ENCODE measurements at places on chromosomes 11 and 22. TPM values are rescaled to one million over a fixed set of nuclear protein-coding genes. Genes with fewer than 3 reads are reported as not detected.

The OR51B5 gene
- not detected for total RNA-seq

The RAB3IL1 gene
- total RNA-seq: 0.79 TPM

The BTBD18 gene
- not detected for total RNA-seq

The TRIM29 gene
- total RNA-seq: 326 TPM

The UPK3A gene
- not detected for total RNA-seq

The KCNC1 gene
- not detected for total RNA-seq

The TIMP3 gene
- 575 TPM for total RNA-seq

The CCDC73 gene
- not detected for total RNA-seq

The GGTLC3 gene
- not detected for total RNA-seq

The GPHA2 gene
- not detected for total RNA-seq

The ZBTB16 gene
- 137 TPM for total RNA-seq
